ENCODE measurements at places on chromosomes 5 and 9.

DNA sequence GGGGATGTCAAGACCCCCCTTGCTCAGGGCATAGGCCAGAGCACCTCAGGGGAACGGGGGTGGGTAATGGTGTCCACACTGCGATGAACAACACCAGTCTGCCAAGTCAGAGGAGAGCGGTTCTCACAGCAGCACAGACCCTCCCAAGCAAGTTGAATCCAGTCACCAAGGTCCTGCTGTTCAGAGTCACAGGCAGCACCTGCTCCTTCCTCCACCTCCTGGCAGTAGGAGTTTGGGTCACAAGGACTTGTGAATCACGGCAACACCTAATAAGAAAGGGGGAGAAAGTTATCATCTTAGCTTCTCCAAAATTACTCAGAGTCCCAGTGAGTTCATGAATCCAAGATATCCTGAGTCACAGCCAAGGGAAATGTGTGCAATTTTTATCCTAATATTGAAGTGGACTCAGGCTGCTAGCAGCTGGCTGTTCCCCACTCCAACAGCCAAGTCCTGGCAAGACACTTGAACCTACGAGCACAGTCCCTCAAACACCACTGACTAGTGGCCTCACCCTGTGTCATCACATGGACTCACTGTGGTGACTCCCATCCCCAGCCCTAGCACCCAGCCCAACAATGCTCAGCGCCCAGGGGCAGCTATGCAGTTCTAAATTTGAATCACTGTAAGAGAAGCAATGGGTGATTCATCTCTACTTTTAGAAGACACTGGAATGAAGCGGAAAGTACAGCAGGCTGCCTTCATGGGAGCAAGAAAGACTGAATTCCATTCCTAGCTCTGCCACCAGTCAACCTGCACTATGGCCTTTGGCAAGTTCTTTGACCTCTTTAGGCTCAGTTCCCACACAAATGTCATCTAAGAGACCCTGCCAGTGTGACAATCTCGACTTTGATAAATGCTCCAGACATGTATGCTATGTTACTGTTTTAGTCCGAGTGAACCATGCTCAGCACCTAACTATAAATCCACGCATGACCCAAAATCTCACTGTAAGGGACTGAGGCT is 113.7 kb downstream of the KLHL3 start:
- DNase-seq: peak; percentile 62

DNA sequence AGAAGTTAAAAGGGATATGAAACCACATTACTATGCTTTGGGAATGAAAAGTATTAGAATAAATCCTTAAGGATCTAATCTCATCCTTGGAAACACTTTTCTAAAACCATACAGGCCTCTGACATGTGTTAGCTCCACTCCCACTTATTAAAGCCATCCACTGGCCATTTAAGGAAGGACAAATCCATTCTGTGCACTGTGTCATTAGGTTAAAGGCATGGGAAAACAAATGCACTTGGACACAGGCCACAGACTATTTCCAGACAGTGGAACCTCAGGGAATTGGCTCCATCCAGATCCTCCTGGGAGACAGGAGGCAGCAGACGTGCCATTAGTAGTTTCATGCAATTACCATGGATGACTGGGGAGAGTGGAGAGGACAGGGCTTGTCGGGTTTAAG is 454.9 kb downstream of the ENC1 start:
- DNase-seq: no peak

DNA sequence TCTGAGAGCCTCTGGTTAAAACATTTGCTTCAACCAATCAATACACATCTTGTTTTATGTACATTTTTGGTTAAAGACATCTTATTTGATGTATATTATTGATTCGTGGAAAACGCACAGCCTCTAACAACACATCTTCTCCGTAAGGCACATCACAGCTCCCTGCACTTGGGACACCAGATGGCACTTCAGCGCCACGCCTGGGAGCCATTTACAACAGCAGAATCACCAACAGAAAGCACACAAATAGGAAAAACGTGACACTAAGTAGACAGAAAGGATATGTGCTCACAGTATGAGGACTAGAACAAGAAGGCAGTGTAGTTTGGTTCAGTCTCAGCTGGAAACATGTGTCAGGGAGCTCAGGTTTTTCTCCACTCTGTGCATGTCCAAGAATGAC is 199.7 kb downstream of the ROR2 start:
- no peak for DNase-seq

DNA sequence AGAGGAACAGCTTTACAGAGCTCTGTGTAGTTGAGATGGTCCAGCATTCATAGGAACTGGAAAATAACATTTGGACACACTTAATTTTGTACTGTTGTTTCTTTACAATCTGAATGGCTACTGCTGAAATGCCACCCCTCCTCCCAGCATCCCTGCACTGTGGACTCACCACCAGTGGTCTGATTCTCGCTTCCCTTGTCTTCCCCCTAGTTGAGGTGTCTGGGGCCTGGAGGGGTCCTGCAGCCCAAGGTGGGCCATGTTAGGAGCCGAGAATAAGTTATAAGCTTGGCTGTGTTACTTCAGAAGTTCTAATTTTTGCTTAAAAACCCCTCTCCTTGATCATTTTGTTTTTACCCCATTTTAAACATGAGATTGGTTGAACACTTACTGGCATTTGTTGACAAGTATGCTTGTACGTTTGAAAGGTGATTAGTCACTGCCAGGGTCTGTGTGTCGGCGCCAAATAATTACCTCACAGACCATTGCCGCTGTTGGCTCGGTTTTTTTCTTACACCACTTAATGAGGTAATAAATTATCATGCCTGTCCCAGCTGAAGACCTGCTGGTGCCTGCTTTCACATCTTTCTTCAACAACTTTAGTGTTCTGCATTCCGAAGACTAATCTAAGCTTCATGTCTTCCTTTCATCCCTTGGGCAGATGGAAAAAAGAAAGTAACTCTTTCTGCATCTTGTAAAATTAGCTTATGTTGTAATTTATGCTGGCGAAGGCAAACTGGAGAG is 65.8 kb downstream of the MCCC2 start:
- no peak for DNase-seq

DNA sequence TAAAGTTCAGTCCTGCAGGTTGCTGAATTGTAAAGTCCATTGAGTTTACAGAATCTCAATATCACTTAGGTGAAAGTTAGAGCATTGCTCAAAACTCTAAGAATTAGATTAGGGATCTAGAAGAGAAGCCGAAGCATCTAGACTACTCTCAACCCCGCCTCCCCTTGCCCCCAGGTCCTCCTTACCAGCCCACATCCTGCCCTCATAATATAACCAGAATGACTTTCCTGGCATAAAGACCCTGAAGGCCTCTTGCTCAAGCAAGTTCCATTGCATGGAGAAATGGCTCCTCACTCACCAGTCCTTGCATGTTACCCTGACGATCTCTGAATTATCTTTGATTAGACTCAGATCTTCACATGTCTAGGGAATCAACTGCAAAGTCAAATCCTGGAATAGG is 78.8 kb downstream of the SPATA31C2 start:
- DNase-seq: no peak

DNA sequence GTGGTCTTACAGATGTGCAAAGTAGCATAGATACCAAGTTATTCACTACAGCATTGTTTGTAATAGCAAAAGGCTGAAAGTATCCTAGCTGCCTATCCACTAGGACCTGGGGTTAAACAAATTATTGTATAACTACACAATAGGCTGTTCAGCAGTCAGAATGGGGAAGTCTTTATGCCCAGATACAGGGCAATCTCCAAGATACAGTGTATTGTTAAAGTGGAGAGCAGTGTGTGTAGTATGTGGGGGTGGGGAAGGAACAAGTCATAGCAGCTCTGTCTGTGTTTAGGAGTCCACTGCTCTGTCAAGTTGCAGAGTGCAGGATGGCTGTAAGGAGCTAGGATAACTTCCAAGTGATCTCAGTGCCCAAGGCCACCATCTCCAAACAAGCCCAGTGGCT is 5.5 kb downstream of the PCYOX1L start:
- no peak for DNase-seq

- DNase-seq: no peak
Observed at GRCh38 chr5:90941002-90941720, 382.6 kb downstream of the ADGRV1 start.

GRCh38 chr9:115106001-115106400 is 12.0 kb downstream of the TNC start:
- no peak for DNase-seq

GRCh38 chr9:113854310-113854709 is 21.8 kb upstream of the ZNF618 start:
- DNase-seq: no peak

- DNase-seq: no peak
Observed at GRCh38 chr9:1231998-1232919, 182.1 kb downstream of the DMRT2 start.

GRCh38 chr5:618450-618849 is 6.3 kb downstream of the CEP72 start:
- no peak for DNase-seq

DNA sequence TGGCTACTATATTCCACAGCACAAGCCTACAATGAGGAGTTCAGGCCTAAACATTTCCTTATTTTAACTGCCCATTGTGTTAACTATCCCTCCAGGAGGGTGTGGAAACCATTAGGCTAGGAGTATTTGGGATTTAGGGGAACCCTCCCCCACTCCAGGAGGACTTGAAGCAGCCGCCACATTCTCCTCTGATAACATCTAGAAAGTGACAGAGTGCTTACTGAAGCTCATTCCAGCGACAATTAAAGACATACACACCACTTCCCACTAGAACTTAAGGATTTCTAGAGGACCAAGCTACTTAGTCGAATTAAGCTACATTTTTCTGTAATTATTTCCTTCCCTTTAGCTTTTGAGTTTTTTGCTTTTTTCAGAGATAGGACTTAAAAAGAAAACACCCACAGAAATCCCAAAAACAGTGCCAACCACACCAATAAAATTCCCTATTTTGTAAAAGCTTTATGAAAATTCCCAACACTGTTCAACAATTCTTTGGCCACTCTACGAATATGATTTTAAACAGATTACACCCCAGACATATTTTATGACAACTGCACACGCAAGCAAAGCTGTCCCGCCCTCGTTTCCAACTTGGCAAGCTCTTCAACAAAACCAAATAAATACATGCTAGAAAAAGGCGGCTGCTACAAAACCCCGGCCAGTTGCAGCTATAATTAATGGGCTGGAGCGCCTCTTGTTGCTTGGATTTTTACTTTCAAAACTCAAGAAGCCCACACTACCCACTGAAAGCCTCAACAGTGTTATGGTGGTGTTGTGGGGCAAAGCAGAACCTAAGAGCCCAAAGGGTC is 4.5 kb downstream of the ROR2 start:
- DNase-seq: no peak

- DNase-seq: no peak
Observed at GRCh38 chr5:138541511-138542179, 1.4 kb downstream of the ETF1 start.

DNA sequence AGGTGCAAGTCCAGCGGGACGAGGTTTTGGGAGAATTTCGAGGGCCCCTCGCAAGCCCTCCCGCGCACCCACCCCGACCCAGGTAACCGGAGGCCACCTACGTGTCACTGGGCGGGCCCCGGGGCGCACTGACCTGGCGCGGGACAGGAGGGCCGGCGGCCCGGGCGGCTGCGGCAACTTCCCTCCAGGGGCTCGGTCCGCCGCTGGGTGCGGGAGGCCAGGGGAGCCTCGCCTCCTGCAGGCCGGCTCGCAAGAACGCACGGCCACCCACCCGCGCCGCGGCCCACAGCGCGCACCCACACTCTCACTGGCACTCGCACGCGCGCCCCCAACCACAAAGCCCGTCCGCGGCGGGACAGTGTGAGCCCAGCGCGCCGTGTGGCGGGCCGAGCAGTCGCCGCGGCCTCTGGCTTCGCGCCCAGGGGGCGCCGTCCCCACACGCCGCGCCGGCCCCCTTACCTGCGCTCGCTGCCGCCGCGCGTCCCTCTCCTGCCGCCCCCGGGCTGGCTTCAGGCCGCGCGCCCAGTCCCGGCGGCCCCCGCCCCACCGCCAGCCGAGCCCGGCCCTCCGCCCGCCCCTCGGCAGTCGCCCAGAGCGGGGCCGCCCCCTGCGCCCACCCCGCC is 451 bp downstream of the LPAR1 start:
- DNase-seq: no peak

DNA sequence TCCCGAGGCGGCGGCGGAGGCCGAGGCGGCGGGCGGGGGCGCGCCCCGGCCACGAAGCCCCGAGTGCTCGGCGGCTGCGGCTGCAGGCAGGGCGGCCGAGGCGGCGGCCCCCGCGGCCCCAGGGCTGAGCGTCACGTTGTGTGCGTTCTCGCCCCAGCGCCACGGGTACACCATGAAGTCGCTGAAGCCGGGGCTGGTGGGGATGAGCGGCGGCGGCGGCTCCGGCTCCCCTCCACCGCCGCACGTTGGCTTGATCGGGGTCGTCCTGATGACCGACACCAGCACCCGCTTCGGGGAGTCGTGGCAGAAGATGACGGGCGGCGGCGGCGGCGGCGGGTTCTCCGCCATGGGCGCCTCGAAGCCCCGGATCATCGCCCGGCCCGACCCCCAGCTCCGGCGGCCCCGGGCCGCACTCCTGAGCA is 498 bp downstream of the ZNF367 start:
- no peak for DNase-seq

GRCh38 chr5:178385496-178385890 is 152.9 kb upstream of the PHYKPL start:
- no peak for DNase-seq

DNA sequence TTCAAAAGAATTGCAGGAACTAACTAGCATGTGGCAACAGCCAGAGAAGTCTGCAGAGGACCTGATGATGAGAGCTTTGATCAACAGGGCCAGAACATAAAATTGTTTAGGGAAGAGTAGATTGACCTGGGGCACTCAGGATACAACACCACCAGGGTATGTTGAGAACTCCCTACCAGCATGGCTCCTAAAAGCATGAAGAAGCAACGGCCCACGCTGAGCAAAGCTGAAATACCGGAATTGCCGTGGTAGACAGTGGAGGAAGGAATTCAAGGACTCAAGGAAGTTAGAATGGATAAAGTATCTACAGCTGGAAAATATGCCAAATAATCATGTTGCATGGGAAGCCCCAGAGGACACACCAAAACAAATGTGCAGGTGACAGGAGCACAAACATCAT is 31.6 kb downstream of the DROSHA start:
- DNase-seq: no peak

DNA sequence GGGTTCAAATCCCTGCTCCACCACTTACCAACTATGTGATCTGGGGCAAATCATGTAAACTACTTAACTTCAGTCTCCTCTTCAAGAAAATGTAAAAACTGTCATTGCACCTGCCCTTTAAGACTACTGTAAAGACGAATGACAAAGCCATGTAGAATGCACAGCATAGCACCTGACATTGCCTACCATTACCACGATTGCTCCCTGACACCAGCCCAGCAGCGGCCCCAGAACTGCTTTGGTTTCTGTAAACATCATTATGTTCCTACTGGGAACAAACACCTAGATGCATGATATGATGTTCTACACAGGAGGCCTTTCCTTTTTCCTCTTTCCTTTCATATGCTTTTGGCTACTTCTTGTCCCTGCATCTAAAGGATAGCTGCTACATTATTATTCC is 23.1 kb upstream of the PLPP6 start:
- no peak for DNase-seq

GRCh38 chr5:105806596-105806995 is 1864.1 kb downstream of the EFNA5 start:
- no peak for DNase-seq

Data from T1000 (cell line).